ENCODE measurements at places on chromosomes 1 and 21.
A peak's percentile ranks its signal among the peaks of the same experiment; 100 is the strongest.

- peak; percentile 72 for DNase-seq
These were observed 4.5 kb downstream of the HSPB7 start for GRCh38 chr1:16013220-16013907.

DNA sequence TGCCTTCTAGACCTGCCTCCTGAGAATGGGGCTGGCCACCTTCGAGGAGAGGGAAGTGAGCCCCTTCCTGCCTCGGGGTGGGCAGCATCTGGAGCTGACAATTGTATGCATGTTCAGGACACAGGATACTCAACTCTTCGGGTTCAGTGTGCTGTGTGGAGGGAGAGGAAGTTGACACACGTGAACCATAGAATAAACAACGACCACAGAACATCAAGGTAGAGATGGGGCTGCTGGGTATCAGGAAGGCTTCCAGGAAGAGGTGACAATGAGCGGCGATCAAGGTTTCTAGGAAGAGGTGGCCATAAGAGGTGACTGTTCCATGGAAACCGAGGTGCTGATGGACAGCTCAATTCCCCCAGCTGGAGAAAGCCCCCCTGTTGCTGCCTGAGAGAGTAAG, 22.0 kb downstream of the UBIAD1 start:
- no peak for DNase-seq

DNA sequence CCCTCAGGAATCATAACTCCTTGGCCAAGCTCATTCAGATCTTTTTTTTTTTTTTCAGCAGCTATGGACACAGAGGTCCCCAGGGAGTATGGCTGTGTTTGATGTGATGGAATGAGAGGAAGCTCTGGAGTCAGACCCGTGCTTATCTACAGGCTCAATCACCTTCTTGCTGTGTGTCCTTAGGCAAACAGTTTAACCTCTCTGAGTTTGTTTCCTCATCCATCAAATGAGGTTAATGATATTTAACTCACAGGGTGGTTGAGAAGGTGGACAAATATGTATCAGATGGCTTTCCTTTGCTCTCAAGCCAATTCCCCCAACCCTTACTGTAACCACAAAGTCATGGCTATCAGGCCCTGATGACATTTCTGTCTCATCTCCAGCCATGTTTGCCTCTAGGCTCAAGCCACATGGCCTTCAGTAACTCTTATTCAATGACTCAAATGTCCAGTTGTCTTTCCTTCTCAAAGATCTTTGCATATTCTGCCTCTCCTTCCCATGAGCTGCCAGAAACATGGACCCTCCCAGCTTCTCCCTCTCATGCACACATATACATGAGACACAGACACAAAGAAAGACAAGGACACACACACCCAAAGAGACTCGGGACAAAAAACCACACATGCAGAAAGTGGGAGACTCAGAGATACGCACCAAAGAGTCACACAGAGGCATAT, 303.5 kb upstream of the KAZN start:
- peak; percentile 4 for DNase-seq

GRCh38 chr1:38330799-38331198, 284.2 kb upstream of the POU3F1 start:
- DNase-seq: no peak

Measured in RPMI7951 (cell line).